ENCODE measurements at places on chromosomes 6 and 20.

DNA sequence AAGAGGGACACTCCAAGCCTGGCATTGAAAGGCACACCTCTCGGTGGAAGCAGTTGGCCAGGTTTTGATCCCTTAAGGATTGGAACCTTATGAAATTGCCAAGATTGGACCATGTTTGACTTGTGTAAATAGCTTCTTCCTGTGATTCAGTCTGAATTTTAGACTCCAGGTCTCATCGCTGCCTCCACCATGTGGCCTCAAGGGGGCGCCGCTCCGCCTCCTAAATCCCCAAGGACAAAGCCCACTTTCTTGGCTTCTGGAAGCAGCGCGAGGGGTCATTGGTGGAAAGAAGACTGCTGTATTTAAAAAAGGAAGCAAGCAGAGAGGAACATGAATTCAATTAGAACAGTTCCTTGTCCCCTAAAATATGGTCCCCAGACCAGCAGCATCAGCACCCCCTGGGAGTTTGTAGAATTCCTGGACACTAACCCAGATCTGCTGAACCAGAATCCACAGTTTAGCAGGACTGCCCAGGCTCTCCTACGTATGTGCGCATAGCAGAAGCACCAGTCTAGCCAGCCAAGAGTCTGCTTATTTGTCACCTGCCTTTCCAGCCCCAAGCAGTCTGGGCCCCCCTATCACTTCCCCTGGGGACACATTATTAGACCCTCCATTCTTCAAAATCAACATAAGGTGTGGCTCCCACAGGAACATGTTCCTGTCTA lies 108.5 kb downstream of the LY86 start:
- no peak for DNase-seq

DNA sequence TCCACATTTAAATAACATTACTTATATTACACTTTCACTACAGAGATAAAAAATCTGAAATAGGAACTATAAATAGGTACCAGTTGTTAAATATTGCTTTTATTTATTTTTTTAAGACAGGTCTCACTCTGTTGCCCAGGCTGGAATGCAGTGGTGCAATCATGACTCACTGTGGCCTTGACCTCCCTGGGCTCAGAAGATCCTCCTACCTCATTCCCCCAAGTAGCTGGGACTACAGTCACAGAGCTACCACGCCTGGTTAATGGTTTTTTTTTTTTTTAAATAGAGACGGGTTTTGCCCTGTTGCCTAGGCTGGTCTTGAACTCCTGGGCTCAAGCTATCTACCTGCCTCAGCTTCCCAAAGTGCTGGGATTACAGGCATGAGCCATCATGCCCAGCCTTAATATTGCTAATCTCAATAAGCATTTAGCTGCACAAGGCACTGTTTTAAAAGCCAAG lies 17.3 kb downstream of the EEF1E1 start:
- DNase-seq: no peak

DNA sequence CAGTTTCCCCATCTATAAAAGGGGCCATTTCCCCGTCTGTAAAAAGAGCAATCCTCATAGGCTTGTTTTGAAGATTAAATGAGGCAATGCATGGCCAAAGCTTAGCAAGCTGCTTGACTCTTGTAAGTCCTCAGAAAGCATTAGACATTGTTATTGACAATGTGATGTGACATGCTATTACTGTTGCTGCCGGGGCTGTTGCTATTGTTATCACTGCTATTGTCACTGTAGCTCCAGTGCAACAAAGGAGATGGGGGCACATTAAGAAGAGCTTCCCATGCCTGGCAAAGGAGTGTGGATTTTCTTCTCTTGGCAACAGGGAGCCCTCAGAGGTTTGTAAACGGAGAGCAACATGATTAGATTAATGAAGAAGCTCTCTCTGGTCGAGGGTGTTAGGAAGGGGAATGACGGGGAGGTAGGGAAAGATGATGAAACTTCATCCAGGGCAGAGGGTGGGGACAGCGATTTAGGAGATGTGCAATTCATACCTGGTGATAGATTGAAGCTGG lies 33.1 kb upstream of the FAM83D start:
- DNase-seq: no peak

- no peak for DNase-seq
Measured at GRCh38 chr6:78597966-78598365, 269.4 kb upstream of the IRAK1BP1 start.

GRCh38 chr6:162817196-162817595 lies 89.4 kb downstream of the PACRG start:
- no peak for DNase-seq

DNA sequence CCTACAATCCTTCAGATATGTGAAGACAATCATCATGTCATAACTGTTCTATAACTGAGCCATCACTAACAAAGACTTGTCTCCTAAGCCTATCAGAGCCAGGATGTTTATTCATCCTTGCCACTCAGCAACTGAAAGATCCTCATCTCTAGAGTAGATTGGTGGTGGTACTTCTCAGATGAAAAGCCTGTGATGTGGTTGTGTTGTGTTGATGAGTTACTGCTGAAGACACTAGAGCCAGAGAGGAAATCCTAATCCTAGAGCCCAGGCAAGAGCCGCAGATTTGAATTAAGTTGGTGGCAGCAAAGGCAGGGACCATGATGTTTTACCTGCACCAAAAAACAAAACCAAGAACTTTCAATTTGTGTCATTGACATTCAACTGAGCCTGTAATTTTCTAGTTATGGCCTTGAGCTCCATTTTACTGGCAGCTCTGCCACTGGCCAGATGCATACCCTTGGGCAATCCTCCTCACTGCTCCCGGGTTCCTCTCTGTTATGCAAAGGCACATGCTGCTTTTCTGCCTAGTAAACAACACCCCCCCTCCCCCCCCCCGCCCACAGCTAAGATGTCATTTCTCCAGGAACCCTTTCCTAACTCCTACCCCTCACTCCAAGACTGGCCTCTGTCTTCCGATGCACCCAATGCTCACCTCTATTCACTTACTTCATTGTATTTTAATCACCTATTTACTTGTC lies 50.2 kb upstream of the REV3L start:
- DNase-seq: peak; percentile 45

- DNase-seq: no peak
Measured at GRCh38 chr6:37583261-37583660, 83.6 kb upstream of the CCDC167 start.

DNA sequence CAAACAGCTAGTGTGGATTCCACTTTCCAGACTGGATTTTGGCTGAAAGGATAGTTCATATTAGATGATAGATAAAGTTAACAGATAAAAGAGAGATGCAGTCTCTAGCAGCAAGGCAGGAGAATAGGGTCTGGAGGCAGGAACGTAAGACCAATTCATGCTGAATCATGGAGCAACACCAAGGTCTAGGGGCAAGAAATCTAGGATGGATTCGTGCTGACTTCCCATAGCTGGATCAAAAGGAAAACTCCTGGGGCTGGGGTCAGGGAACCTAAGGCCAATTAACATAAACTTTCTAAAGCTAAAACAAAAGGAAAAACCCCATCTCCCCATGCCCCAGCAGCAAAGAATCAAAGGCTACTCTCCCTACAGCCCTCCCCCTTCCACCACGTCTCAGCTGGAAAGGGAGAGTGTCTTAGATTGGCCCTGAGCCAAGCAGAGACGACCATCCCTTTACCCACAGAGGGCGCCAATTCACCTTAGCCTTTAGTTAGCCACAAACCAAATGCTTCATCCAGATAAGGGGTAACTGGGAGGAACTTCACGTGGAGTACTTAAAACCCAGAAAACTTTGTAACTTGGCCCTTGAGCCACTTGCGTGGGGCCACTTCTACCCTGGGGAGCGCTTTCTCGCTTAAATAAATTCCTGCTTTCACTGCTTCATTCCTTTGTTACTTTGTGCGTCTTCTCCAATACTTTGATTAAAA lies 7.6 kb downstream of the TREM1 start:
- DNase-seq: peak; percentile 44

DNA sequence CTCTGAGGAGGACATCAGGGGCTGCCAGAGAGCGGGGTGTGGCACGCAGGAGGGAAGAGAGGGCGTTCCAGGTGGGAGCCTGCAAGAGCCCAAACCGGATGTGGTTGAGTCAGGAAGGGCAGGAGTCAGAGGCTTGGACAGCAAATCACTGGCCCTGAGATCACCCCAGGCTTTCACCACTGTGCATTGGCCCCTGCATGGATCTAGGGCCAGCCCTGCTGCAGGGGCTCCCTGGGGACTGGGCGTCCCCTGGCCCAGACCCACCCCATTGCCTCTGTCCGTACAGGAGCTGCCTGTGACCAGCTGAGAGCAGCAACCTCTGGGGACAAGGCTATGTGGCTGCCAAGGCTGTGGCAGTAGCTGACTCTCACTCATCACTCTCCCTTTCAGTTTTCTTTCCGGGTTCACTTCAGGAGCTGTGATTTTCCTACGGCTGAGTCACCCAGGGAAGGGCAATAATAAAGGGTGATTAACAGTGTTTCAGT lies 33.9 kb downstream of the KCNK17 start:
- no peak for DNase-seq

GRCh38 chr20:17925141-17925939 lies 43.3 kb downstream of the SNX5 start:
- no peak for DNase-seq

- no peak for DNase-seq
Measured at GRCh38 chr6:92086750-92087149, 1332.6 kb downstream of the EPHA7 start.

Data from stimulated activated CD8-positive, alpha-beta memory T cell treated with anti-CD3 and anti-CD28 coated beads, Interleukin-15, amount 100 ng/mL, for 48 hours (primary cell).